ENCODE measurements at places on chromosomes 6 and 20. TPM values are rescaled to one million over a fixed set of nuclear protein-coding genes. Genes with fewer than 3 reads are reported as not detected.

LTA gene
- total RNA-seq: not detected

POM121L2 gene
- not detected for total RNA-seq

AK9 gene
- 15.5 TPM for total RNA-seq

CD40 gene
- total RNA-seq: 3.3 TPM

SGK2 gene
- 1.2 TPM for total RNA-seq

SPEF1 gene
- total RNA-seq: not detected

TRIM31 gene
- total RNA-seq: not detected

NHSL1 gene
- 17.3 TPM for total RNA-seq

SLC24A3 gene
- 33.5 TPM for total RNA-seq

KIF25 gene
- total RNA-seq: 0.82 TPM

LCA5 gene
- 9.1 TPM for total RNA-seq

MED23 gene
- 42.4 TPM for total RNA-seq

SPAG4 gene
- not detected for total RNA-seq

RBPJL gene
- total RNA-seq: not detected

ECT2L gene
- total RNA-seq: 0.31 TPM

RFX6 gene
- total RNA-seq: not detected

CFB gene
- 7.1 TPM for total RNA-seq

TFAP2C gene
- 9.2 TPM for total RNA-seq

IGF2R gene
- 239 TPM for total RNA-seq

DUSP15 gene
- 0.82 TPM for total RNA-seq

CST2 gene
- not detected for total RNA-seq

HUS1B gene
- 0.92 TPM for total RNA-seq

EYS gene
- 1.0 TPM for total RNA-seq

BFSP1 gene
- total RNA-seq: 1.6 TPM

APOBEC2 gene
- 552 TPM for total RNA-seq

CRISP2 gene
- total RNA-seq: not detected
